ENCODE measurements at places on chromosomes 4 and X.

DNA sequence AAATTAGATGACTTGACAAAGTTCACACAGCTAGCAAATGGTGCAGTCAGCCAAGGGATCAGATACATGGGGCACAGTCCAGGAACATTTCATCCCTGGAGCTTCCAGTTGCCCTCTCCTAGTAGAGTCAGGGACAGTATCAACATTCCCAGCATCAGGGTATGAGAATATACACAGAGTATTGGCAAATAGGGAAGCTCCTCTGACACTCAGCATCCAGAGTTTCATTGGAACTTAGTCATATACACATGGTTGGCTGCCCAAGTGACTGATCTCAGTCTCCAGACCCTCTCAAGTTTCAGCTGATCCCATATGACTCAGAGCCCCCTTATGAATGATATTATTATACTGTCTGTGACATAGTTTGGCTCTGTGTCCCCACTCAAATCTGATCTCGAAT, 13.7 kb upstream of the KCTD8 start:
- DNase-seq = no peak

DNA sequence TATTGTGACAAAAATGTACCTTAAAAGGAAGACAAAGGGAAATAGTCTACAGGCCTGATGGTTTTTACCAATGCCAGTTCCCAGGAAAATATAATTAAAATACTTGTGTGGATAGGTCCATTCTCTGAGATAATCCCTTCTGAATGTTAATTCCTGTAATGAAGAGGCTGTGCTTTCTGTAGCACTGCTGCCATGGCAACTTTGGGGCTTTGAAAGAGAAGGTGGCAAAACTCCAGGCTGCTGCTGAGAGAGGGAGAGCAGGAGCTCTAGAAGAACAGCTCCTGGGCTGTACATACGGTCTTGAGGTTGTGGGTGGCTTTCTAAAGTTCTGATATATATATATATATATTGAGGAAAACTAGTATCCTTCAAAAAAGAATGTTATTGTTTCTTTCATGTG, 125.4 kb downstream of the PDLIM5 start:
- no peak for DNase-seq

- no peak for DNase-seq
Measured at GRCh38 chr4:78551420-78552351, at the start of gene ANXA3. Gene ANXA3 (plus strand): TSS chr4:78551770. CDS start chr4:78554474, 2,704 bp downstream.

DNA sequence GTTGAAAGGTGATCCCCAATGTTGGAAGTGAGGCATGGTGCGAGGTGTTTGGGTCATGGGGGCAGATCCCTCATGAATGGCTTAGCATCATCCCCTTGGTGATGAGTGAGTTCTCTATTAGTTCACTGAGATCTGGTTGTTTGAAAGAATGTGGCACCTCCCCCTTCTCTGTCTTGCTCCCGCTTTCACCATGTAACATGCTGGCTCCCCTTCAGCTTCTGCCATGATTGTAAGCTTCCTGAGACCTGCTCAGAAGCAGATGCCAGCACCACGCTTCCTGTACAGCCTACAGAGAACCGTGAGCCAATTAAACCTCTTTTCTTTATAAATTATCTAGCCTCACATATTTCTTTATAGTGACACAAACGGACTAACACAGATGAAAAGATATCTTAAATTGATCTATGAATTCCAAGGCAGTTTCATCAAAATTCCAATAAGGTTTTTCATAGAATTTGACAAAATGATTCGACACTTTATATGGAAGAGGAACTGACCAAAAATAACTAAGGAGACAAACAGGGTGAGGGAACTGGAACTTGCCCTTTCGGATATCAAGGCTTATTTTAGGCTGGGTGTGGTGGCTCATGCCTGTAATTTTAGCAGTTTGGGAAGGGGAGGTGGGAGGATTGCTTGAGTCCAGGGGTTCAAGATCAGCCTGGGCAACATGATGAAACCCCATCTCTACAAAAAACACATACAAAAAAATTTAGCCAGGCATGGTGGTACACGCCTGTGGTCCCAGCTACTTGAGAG, 56.9 kb upstream of the OGT start:
- no peak for DNase-seq

- DNase-seq = no peak
Measured at GRCh38 chrX:115972717-115973116, 197.8 kb upstream of the AGTR2 start.

GRCh38 chrX:63350465-63350877, 661 bp downstream of the SPIN4 start:
- no peak for DNase-seq

- no peak for DNase-seq
Measured at GRCh38 chr4:10599574-10599973, 85.0 kb downstream of the CLNK start.

GRCh38 chr4:98929341-98930267, 671 bp upstream of the EIF4E start:
- no peak for DNase-seq

Measured in T-helper 1 cell (primary cell).